ENCODE measurements at places on chromosomes 2 and 18.

DNA sequence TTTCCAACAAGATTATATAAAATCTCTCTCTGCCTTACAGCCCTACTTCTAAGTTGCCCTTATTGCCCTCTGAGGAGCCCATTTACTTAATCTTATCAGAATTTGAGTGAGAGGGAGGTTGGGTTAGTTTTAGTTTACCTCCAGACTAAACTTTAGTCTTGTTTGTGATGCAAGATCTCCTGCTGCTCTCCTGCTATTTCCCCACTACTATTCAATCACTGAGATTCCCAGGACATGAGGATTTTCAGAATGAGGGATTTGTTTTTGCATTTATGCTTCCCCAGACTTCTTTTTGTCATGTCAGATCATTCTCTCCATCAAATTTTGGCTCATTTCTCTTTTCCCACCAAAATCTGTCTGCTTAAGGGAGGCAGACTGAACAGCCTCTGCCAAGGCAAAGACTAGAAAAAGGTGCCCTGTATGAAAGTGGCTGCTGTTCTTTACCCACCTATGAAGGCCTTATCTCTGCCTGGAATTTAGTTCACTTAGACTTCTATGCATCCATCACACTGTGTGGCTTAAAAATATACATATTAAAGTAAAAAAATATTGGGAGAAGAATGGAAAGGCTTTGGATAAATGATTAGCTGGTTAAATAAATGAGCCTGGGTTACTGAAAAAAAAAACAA lies 401.3 kb downstream of the PID1 start:
- DNase-seq = no peak

DNA sequence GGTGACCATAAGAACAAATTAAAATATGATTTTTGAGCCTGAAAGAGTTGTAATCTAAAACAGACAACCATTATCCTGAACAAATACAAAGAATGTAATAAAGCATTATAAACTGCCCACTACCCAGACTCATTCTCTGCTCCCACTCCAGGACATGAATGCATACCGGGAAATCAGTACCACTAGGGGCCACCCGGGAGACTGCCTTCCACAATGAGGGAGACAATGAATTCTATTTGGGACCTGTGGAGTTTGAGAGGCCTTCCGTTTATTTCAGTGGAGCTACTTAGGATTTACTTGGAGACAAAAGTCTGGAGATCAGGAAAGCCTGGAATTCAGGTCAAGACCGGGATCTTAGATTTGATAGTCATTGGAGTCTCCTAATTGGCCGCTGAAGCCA lies 50.0 kb downstream of the NAB1 start:
- DNase-seq = no peak

GRCh38 chr18:48472610-48473009 lies 63.4 kb upstream of the ZBTB7C start:
- no peak for DNase-seq

DNA sequence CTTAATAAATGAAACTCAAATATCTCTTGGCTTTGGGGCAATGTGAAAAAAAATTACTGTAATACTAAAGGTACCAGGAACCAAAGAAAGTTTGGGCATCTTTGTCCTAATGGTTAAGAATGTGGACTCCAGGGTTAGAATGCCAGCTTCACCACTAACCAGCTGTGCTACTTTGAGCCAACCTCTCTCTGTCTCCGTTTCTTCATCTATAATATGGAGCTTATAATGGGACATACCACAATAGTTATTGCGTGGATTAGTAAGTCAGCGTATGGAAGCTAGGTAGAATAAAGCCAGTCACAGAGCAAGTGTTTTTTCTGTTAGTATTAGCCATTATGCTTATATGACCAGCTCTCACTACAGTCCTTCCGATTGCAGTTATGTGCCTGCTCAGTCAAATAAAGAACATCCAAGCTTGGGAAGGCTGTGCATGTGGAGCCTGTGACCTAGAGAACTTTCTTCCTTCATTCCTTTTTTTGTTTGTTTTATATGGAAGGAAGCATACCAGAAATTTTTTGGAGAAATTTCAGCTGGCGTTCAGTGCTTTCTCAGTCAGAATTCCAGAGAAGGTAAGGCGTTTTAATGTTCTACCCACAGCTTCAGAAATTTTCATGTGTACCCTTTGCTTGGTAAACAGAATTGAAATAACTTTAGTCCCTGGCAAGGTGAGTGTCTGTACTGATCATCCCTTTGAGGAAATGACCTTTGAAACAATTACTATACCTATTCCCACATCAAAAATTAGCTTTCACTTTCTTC lies 114.0 kb upstream of the RND3 start:
- no peak for DNase-seq

- no peak for DNase-seq
Observed at GRCh38 chr2:15990151-15991101, 50.1 kb downstream of the MYCN start.

- no peak for DNase-seq
Observed at GRCh38 chr2:105924271-105924670, 179.6 kb downstream of the NCK2 start.

DNA sequence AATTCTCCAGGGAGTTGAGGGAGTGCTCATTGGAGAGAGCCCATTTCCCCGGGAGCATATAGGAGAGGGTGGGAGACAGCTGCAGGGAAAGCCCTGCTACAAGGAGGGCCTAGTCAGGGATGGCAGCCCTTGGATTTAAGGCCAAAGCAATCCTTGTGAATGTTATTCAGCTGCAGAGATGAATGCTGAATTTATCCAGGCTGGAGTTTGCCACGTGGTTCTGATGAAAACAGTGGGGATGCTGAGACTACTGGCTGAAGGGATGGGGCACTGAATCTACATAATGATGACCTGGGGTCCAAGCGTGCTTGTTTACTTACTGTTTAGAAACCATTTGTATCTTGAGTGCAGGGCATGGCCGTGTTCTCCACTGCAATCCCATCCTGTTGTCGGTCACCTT lies 35.6 kb upstream of the RNF149 start:
- no peak for DNase-seq

GRCh38 chr18:48597671-48598070 lies 58.8 kb downstream of the CTIF start:
- no peak for DNase-seq

GRCh38 chr2:37609782-37610181 lies 61.7 kb downstream of the CDC42EP3 start:
- DNase-seq = no peak

DNA sequence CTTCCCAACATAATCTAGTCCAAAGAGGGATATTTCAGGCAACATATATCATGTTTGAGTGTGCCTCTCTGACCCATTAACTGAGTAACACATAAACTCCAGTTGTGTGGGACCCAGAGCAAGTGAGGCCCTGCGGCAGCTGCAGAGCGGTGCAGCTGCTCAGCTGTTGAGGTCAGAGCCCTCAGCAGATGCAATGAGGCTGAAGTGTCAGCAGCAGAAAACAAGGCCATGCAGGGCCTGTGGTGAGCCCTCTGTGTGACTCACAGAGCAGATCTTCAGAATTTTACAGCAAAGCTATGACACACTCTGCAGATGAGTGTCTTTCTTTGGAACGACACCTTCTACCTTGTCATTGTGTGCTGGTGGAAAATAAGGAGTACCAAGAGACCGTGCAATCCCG lies 168.5 kb downstream of the CBLN2 start:
- no peak for DNase-seq

DNA sequence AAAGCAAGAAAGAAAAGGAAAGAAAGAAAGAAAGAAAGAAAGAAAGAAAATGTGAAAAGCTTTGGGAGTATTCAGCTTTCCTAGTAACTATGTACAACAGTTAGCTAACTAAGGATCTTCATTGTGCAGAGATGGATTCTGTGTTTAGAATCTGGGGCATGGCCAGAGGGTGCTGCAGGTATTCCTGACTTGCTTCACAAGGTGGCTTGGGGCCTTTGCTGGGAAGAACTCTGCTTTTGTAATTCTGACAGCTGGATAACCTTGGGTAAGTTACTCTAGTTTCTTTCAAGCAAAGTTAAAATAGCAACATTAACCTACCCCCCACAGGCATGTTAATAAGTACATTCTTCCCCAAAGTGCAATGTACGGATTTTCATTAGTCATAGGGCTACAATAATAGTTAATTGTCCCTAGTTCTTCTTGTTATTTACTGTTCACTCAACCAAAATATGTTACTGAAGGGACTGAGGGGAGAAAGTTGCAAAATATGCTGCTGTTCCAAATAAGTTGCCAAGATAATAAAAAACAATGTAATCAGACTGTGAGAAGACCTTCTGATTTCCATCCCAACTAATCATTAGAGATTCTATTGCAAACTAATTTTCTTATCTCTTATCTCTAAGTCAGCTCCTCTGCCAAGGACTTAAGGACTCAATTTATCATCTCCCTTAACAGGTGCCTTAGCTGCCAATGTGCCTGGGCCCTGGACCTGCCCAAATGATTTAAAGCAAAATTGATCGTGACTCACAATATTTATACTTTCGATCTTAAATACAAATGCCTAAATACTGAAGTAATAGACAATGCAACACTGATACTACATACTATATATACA lies 50.3 kb downstream of the SERPINB8 start:
- no peak for DNase-seq

GRCh38 chr2:62663920-62664795 lies 41.4 kb upstream of the EHBP1 start:
- no peak for DNase-seq

- no peak for DNase-seq
Observed at GRCh38 chr2:107984707-107985106, 1.6 kb upstream of the SLC5A7 start.

- DNase-seq = no peak
Observed at GRCh38 chr2:234500394-234501006, 3.6 kb upstream of the ARL4C start.

DNA sequence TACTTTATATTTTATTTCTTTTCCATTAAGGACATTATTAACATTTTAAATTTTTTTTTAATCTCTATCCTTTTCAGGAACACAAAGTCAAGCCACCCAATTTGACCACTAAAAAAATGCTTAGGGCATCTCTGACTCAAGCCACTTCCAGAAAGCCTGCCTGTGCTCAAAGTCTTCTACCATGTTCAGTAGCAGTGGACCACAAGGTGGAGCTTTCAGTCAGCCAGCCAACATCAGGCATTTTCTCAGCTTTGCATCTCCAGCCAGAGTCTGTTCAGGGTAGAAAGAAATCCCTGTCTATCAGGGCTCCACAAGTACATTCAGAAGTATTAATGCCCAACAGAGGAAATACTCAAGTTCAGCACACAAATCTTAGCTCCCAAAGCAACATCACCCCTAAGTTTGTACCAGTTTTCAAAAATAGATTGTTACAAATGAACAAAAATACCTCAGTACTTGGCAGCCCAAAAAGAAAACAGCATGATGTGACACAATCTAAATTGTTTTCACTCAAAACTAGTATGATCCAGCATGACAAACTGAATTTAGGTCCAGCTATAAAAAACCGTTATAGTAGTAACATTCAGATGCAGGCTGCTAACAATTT lies 37.6 kb downstream of the C18orf63 start:
- no peak for DNase-seq

DNA sequence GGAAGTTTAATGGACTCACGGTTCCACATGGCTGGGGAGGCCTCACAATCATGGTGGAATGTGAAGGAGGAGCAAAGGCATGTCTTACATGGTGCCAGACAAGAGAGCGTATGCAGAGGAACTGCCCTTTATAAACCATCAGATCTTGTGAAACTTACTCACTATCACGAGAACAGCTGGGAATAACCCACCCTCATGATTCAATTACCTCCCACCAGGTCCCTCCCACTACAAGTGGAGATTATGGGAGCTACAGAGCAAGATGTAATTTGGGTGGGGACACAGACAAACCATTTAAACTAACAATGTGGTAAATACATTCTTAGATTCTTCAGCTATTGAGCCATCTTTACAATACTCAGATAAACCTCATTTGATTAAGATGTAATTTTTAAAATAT lies 176.1 kb downstream of the SH3BP4 start:
- DNase-seq = no peak

DNA sequence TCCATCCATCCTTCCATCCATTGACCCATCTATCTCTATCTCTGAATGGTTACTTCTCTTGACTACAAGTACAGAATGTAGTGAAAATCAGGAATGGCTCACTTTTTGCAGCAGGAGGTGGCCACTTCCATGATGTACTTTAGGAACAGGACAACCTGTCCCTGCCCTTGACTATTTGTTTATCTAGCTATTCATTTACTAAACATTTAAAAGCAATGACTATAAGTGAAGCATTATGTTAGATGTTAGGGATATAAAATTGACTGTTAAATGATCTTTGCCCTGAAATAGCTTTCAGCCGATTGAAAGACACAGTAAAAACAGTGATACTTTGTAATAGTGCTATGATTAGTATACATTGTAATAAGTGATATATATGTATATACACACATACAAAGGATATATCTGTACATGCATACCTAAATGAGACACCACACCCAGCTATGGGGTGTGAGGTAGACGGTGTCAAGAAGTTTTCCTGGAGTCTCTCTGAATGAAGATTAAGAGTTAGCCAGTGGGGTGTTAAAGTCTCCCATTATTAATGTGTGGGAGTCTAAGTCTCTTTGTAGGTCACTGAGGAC lies 68.5 kb downstream of the C18orf54 start:
- DNase-seq = no peak

DNA sequence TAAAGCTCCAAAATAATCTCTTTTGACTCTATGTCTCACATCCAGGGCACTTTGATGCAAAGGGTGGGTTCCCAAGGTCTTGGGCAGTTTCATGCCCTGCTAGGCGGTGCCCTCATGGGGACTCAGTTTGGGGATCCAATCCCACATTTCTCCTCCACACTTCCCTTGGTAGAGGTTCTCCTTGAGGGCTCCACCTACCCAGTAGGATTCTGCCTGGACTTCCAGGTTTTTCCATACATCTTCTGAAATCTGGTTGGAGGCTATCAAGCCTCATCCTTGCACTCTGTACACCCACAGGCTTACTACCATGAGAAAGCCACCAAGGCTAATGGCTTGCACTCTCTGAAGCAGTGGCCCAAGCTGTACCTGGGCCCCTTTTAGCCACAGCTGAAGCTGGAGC lies 49.8 kb upstream of the ERMN start:
- DNase-seq = no peak

DNA sequence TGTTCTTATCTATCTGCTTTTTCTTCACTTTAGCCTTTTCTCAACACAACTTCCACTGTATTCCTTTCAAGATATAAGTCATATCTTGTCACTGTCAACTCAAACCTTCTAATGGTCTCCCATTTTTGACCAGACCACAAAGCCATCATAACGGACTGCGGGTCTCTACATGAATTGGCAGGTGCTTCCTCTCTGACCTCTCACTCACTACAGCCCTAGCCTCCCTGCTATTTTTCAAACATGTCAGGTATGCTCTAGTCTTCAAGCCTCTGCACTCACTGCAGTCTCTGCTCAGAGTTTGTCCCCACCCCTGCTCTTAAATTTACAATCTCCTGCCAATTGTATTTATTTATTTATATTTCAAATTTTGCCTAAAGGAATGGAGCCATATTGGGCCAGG lies 858.1 kb downstream of the TRIB2 start:
- DNase-seq = no peak

Measured in fibroblast of skin of left biceps (primary cell).